Progenitor cell of endocrine pancreas (in vitro differentiated cells): ENCODE measurements at places on chromosomes 2 and 18.

DNA sequence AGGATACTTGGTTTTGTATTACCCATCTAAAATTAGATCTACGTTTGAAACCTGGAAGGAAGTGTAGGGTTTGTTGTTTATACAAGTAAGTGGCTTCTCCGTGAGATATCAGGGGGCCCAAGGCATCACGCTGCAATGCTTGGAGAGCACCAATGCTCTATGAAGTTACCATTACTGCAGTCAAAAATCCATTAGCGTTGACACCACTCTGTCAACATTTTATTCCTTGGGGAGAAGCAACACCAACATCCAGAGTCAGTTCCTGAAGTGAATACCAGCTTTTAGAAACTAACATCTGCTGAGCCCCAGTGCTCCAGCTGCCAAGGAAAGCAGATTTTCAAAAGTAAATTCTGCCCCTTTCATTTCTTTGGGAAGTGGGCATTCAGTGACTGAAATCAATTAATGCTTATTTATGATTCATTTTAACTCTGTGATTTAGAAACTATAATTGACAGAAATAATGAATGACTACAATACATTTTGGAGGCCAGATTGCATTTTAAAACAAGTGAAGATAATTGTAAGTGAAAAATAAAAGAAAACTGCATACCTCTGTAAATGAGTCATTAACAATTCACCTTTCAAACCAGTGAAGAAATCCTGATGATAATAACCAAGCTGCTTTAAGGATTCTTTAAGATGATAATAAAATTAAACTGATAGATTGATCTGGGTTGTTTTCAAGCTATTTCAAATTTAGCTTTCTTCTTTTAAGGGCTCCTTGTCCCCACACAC, 30.5 kb downstream of the LRP1B start:
- no peak for DNase-seq

DNA sequence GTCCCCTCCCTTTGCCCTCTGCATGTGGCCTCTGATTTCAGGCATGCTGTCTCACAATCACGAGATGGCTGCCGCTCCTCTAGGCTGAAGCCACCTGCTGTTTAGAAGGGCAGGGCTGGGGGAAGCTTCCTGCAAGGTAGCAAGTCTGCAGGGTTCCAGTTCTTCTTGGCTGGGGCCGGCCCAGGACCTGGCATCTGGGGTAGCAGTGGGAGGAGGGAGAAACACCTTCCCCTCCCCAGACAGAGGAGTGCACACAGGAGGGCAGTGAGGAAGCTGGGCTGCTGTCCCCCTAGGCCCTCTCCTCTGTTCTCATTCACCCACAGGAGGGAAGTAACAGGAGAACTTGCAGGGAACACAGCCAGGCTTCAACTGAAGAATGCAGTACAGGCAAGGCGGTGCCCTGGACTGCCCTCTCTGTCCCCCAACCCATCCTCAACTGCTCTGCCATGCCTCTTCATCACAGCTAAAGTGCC, 345.9 kb upstream of the HS6ST1 start:
- no peak for DNase-seq

- DNase-seq, result no peak
Measured at GRCh38 chr18:33928231-33928630, 296.5 kb downstream of the NOL4 start.

DNA sequence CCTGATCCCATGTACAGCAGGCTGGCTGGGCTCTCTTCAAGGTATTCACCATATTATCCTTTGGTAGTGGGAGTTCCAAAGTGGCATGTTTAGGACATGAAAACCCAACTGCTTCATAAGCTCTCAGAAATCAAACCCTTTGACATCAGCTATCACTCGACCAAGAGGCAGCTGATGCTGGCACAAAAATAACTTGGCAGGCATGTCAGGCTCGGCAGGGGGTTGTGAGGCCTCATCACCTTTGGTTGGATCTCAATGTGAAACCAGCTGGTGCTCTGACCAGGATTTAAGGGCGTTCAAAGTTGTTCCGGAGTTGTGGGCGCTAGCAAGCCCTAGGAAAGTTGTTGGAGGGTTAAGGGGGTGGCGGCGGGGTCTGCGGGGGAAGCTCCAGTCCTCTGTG, 171.9 kb downstream of the FHOD3 start:
- DNase-seq, result no peak

DNA sequence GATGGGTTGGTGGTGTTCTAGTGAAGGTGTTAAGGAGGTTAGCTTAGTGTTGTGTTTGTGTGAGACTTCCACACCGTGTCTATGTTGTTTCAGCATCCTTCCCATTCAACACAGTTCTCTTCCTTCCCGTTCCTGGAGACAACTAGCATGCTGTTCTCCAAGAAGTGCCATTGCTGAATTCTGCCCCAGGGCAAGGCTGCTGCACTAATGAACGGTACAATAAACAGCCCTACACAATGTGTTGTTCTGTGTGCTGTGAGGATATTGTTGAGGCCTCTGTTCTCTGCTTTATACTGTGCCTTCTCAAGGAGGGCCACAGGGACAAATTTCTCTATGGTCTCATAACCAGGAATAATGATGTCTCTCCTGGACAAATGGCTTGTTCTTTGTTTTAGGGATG, 39.8 kb upstream of the ZEB2 start:
- DNase-seq, result no peak

GRCh38 chr2:45826460-45826859, 175.0 kb downstream of the PRKCE start:
- DNase-seq, result no peak
